Activated CD4-positive, alpha-beta T cell treated with anti-CD3 and anti-CD28 coated beads, Interleukin-2, amount 50 U/mL, for 4 hours (primary cell): ENCODE measurements at places on chromosomes 2 and 18.

- no peak for DNase-seq
Measured at GRCh38 chr18:27954226-27954625, 222.7 kb downstream of the CDH2 start.

DNA sequence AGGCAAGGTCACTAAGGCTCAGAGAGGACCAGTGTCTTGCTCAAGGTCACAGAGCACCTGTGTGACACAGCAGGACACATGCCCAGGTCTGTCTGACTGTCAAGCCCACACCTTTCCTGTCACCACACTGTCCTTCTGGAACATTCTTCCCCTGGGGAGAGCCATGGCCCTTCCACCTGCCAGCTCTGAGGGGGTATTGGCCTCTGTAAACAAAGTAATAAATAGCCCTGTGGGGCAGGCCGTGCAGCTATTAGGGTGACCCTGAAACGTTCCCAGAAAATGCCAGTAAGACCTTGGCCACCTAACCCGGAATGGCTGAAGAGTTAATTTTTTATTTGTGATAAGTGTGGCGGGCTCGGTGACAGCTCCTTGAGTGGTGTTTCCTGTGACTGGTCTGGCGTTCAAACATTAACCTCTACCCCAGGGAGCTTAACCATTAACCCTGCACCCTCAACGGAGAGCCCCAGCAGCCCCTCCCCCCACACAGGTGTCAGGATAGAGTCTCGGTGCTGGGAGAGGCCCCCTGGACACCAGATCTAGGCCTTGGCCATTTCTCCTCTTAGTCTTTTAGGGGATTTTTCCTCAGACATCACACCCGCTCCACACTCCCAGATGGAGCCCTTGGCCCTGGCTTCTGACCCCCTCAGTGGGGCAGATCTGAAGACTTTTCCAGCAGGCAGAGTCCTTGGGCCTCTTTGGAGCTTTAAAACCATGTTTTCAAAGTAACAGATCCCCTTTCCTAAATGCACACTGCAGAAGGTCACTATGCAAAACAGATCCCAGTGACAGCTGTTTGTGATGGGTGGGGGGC is 36.6 kb downstream of the SCTR start:
- no peak for DNase-seq

- no peak for DNase-seq
Measured at GRCh38 chr2:45354776-45355175, 256.3 kb downstream of the SRBD1 start.

GRCh38 chr18:66138642-66139041 is 387.8 kb downstream of the CDH7 start:
- no peak for DNase-seq

DNA sequence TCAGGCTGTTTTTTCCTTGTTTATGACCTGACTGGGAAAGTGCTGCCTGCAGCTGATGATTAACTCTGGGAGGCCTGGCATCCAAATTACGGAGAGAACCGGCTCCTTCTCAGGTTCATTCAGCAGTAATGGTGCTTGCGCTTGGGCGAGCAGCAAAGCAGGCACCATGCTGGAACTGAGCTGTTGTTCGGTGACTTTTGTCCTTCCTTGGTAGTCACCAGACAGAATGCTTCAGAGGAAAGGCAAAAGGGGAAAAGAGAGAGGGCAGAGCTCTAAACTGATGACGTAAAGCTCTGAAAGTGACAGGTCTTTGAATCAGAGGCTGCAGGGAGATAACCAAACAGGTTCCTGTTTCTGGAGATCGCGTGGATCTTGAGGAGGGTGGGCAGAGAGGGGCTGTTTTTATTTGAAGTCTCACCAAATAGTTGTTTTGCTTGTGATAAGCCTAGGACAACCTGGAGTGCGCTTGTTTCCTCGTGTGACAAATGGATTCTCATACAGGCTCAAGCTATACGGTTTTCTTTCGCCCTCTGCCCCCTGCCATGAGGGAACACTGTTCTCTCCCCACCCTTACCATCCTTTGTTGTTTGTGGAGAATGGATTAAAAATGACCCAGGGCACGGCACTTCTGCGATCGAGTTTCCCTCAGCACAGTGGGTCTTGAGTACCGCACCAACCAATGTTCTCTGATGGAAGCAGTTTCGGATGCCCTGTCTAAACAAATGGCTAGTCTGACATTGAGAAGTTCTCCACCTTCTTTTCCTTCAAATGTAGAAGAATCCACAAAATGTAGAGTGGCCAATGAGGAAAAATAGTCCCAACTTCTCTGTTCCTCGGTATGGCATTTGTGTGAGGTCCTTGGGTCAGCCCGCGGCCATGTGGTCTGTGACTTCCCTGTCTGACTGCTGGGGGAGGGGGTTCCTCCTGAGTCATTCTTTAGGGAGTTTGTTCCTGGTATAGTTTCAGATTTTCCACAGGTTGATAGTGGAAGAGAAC is 1.3 kb downstream of the RASGRP3 start:
- DNase-seq, result no peak

DNA sequence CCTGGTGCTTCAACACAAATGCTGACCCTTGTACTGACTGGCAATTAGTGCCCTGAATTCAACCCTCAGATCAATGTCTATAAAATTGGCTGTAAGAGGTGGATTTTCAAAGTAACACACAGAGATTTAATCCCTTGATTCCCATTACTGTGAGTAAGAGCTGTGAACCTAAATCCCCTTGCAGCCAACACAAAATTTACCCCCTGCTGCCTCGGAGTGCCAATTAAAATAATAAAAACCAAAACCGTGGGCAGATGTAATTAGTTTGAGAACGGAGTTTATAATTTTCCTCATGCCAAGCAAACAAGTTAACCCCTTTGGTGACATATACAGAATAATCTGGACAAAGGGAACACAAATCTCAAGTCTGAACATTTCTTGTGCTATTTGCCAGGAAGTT is 55.8 kb upstream of the REV1 start:
- DNase-seq, result no peak

DNA sequence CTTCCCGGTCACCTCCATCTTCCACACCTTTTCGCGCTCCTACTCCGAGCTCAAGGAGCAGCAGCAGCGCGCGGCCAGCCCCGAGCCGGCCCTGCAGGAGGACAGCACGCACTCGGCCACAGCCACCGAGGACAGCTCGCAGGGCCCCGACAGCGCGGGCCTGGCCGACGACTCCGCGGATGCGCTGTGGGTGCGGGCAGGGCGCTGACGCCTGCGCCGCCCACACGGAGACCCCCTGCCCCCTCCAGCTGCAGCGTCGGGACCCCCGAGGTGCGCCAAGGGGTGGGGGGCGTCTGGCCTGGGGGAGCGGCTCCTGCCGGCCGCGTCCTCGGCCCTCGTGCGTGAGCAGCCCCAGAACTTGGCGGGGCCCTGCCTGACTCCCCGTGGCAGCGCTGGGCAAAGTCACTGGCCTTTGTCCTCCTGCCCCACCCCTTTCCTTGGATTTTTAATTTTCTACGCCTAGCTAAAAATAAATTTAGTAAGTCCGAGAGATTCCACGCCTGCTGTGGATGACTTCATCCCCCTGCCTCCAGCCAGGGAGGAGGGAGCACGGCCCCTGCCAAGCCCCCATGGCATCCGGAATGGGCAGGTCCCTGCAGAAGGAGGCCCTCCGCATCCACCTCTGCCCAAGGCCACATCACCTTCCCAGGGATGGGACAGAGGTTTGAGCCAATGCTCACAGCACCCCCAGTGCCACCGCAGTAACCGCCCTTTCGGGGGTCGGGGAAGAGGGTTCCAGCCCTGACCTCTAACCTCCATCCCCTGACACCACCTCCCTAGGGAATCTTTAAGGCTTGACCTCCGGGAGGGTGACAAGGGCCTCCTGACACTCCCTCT is 51.6 kb downstream of the SLC66A2 start:
- DNase-seq, result no peak

GRCh38 chr18:61815885-61816470 is 76.8 kb downstream of the RNF152 start:
- no peak for DNase-seq

- DNase-seq, result no peak
Measured at GRCh38 chr18:30491815-30492551, 550.6 kb downstream of the DSC3 start.
